COR-L47 (cell line): ENCODE measurements at places on chromosomes 2 and 18.

DNA sequence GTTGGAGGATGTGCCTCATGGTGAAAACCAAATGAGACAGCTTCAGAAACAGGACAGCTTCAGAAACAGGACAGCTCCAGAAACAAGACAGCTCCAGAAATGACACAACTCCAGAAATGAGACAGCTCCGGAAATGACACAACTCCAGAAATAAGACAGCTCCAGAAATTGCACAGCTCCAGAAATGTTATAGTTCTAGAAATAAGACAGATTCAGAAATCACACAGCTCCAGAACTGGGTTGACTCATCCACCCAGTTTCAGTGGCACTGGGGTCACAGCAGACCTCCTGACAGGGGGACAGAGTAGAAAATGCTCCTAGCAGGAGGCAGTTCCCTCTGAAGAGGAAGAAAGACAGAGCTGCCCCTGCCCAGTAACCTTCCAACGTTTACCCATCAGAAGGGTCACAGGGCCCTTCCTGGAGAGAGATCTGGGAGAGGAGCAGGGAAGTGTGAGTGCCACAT is 26.9 kb upstream of the COL6A3 start:
- no peak for DNase-seq

GRCh38 chr2:159174759-159175158 is 111.7 kb downstream of the WDSUB1 start:
- DNase-seq: no peak

GRCh38 chr2:144595279-144595678 is 75.4 kb upstream of the ZEB2 start:
- DNase-seq: no peak

GRCh38 chr18:56043641-56044061 is 455.7 kb upstream of the TCF4 start:
- DNase-seq: no peak

GRCh38 chr18:76433788-76434187 is 61.3 kb downstream of the ZNF516 start:
- no peak for DNase-seq

DNA sequence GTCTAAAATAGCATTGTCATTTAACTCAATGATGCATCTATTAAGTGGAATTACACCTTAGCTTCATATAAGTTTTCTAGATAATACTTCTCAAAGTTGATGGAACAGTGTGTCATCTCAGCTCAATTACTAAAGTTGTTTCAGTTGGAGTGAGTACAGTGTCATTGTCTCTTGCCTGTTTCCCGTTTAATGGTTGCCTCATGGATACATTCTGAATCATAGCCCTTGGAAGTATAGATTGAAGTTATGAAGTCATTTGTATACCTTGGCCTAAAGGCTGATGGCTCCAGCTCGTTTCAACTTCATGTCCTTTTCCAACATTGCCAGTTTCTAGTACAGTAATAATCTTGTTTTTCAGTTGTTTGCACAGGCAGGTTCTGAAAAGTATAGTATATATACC is 130.5 kb upstream of the NOSTRIN start:
- DNase-seq: no peak

DNA sequence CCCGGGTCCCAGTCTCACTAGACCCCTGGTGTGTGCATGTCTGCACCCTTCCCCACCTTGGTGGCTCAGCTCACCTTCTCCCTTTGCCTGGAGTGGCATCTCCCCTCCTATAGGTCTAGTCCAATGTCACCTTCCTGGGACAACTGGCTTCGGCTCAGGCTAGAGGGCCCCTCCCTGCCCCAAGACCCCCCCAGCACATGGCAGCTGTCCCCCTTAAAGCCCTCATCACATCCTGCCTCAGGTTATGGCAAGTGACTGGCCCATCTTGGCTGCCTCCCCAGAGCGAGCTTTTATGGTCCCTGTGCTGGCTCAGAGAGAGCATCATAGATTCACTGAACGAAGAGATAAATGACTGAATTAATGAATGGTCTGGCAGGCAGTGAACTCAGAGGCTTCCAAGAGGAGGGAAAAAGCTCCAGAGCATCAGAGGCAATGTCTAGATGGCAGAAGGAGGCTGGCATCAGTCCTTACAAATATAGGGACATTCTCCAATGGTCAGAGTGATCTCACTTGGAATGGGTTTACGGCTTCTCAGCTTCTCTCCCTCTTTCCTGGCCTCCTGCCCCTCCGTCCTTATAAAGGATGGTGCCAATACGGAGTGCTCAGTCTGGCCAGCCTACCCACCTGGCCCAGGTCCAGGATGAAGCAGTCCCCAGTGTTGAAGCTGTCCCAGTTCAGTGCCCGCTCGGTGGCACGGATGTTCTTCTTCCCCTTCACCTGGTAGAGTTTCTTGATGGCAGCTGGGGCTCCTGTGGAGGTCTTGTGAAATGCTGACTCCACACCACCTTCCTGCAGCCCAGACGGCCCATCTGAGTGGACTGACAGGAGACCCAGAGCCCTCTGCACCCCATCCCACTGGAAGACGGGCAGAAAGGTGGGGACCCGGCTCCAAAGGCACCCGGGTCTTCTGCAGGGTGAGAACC is 9.4 kb downstream of the CAPG start:
- DNase-seq: no peak

GRCh38 chr2:72157871-72158771 is 10.5 kb upstream of the CYP26B1 start:
- DNase-seq: no peak

GRCh38 chr2:64942693-64943092 is 46.5 kb upstream of the SLC1A4 start:
- DNase-seq: no peak
